ENCODE measurements at places on chromosomes 7 and 10.

DNA sequence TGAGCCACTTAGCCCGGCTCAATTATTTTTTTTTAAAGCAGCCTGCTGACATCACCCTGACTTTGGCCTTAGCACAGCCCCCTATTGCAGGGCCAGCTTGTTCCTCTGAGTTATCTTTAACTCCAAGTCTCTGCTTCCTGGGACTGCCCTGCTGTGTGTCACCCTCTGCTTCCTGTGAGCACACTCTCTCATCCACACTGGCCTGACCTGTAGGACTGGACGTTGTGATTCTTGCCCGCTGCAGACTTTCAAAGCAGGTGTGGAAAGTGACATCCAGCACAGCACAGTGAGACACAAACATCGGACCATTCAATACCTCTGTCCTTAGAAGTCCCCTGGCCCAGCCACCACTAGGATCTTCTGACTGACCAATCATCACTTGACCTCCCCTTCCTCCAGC, 26.4 kb upstream of the HSPA12A start:
- DNase-seq: no peak

DNA sequence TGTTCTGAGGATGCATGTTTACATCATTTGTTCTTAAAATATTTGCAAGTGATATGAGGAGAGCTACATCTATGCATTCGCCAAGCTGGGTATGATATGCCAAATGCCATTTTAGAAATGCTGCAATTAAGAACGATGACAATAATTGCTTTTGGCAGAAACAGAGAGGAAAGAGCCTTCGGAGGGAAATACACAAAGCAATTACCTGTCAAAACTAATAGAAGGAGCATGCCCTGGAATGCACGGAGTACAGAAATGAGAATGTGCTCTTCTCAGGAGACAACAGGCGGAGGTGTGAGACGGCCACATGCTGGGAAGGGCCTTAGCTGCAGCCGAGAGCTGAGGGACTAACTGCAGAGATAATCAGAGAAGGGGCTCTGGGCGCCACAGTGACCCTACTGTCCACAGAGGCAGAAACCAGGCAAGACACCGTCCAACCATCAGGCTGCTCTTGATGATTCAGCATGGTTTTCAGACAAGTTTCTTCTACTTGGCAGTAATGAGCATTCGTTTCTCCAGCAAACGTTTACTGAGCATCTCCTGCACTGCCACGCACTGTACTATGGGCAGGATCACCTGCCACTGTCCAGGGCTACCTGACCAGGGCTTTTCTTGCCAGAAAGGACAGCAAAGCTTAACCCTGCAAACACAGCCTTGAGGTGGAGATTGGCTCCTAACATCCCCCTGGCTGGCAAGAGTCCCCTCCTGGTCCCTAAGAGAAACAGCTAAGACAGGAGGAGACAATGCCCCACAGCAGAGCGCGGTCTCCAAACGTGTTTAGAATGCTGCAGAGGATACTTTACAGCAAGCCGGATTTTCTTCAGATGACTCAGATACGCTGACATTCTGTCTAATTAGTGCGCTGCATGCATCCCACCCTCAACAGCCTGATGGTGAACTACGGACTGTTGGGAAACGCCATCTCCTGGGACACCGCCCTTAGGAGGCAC, 18.1 kb downstream of the VIPR2 start:
- DNase-seq: no peak

DNA sequence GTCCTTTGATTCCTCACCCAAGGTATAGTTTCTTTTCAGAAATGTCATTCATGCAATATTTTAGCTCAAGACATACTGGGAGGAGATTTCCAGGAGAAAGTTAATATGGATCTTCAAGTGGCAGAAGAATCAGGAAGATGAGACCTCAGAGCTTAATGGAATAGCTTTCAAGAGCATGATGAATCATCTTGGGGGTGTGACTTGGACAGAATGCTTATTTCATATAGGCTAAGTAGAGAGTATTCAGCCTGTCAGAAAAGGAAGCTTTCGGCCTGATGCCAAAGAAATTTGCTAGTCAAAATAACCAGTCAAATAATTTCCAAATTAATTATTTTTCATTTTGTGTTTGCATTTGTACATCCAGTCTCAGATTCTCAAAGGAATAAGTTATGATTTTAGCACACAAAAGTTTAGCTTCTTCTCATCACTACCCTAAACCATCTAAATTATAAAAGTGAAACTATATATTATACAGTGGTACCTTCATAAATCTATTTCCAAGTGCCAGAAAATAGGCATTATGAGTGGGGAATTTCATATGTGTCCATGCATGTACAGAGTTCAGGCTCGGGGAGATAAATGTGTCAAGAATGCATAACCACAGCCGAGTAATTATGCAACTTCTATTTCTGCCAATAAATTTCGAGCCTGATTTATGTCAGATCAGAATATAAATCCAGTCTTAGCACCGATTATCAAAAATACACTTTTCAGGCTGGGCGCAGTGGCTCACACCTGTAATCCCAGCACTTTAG, 27.3 kb upstream of the CALD1 start:
- DNase-seq: peak; percentile 70

DNA sequence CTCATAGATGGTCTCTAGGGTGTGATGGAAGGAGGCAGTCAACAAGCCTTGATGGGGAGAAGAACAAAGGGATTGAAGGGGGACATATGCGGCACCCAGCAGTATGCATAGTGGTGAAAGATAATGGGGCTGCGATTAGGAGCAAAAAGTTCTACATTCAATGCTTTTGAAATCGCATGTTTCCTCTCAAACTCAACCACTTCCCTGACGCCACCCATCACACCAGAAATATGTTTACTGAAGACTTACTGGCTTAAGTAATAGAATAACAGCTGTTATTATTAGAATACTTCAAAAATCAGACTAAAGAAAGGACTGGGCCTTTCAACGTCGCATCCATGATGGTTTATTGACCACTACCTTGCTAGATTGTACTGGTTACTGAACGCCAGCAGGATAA, 31.5 kb downstream of the MKRN1 start:
- DNase-seq: no peak

DNA sequence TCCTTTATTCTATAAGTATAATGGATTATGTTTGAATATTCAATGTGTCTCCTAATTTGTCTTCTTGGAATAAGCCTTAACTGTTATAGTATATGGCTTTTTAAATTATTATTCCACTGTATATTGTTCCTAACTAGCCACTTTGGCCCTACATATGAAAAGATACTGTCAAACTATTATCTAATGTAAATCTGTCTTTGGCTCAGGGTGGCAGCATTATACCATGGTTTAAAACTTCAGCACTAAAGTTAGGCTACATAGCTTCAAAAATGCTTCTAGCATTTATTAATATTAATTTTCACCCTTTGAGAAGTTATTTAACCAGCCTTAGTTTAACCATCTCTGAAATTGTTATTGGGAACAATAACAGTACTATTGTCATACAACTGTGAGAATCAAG, 543.1 kb upstream of the MBL2 start:
- DNase-seq: peak; percentile 26

DNA sequence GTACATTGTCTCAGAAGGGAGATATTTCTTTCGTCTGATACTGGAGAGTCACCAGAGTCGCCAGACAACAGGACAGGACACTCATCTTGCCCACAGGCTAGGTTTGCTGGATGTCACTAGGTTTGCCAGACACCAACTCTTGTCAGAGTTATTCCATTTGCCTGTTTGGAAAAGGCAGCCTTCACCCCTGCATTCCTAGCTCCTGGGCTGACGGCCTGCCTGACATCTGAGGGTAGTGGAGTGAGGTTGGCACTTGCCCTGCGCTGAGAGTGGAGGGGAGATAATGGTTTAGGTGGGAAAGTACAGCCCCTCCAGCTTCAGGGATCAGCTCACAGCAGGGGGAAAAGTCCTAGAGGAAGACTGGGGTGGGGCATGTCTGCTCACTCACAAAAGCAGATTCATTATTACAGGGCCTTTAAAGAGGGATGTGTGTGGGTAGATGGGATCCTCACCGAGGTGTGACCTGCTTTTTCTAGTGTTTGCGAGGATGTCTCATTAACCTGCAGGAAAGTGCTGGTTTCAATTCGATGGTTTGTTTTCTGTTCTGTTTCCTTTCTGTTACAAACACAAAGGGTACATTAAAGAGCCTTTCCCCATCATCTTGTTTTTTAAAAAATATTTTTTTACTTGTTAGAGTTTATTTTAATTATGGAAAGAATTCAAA, 79.3 kb upstream of the TNS3 start:
- DNase-seq: no peak

DNA sequence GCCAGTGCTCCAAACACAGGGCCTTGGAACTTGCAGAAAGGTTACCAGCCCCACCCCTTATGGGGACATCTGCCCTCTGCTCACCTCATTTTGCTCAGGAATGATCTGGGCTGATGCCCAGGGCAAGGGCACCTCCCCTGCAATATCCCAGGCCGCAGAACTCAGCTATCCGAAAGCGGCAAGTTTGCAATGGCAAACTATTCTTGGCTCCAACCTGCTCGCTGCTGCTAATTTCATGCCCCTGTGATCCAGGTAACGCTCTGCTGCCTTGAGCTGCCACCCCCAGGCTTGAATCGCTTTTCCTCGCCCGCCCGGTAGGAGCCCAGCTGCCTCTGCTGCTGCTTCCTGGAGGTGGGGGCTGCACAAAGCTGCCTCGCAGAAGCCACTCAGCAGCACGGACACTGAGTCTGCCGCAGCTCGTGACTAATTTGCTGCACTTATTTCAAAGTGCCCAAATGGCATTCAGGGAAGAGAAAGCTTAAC, 18.2 kb downstream of the SLC29A3 start:
- no peak for DNase-seq

DNA sequence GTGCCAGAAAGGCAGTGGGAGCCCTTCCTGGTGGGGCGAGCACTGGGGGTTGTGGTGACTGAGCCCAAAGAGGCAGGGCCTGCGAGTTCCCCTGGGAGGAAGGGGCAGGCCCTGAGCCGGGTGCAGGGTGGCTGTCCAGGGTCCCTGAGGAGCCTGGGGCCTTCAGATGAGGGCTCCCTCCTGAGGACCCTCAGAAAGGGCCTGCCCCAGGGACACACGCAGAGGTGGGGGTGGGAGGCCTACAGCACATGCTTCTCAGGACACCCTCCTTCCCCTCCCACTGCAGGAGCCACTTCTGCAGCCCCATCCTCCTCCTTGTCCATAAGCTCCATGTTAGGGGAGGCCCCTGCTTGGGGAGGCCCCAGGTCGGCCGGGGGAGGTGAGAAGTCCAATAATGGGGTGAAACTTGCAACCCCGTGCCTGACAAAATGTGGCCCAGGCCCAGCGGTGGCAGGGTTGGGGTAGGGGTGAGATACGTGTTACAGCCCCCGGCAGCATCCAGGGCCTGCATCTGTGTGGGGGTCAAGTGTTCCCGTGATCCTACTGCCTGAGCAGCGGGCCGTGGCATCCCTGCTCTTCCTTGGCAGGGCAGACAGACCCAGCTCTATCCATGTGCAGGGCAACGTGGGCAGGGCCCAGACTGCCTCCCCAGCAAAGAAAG, 31.8 kb upstream of the RET start:
- DNase-seq: no peak

- DNase-seq: no peak
These were observed 2.2 kb upstream of the DLX5 start for GRCh38 chr7:97026715-97027426.

- DNase-seq: no peak
These were observed 84.5 kb upstream of the SEMA3C start for GRCh38 chr7:81003326-81003725.

DNA sequence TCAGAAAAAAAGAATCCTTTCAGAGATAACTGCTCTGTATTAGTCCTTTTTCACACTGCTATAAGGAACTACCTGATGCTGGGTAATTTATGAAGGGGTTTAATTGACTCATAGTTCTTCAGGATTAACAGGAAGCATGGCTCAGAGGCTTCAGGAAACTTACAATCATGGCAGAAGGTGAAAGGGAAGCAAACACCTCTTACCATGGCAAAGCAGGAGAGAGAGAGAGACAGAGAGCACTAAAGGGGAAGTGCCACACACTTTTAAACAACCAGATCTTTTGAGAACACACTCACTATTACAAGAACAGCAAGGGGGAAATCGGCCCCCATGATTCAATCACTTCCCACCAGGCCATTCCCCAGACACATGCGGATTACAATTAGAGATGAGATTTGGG, 114.2 kb downstream of the TES start:
- no peak for DNase-seq

- DNase-seq: peak; percentile 44
These were observed 71.7 kb downstream of the MTURN start for GRCh38 chr7:30206491-30206890.

DNA sequence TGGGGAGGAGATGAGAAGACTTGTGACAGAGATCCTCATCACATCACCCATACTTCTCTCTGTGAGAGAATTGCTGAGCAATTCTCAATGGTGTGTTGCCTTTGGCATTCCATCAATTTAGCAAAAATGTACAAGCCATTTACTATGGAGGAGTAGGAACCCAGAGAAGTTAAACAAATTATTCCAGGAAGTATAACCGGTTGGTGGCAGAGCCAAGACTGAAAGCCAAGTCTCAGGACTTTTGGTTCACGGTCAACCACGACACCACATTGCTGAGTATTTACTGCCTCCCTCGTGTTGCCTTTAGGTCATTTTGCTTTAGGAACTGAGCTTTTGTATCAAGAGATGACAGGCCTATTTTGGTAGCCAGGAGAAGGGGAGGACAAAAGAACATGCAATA, 88.0 kb upstream of the ELMO1 start:
- no peak for DNase-seq

DNA sequence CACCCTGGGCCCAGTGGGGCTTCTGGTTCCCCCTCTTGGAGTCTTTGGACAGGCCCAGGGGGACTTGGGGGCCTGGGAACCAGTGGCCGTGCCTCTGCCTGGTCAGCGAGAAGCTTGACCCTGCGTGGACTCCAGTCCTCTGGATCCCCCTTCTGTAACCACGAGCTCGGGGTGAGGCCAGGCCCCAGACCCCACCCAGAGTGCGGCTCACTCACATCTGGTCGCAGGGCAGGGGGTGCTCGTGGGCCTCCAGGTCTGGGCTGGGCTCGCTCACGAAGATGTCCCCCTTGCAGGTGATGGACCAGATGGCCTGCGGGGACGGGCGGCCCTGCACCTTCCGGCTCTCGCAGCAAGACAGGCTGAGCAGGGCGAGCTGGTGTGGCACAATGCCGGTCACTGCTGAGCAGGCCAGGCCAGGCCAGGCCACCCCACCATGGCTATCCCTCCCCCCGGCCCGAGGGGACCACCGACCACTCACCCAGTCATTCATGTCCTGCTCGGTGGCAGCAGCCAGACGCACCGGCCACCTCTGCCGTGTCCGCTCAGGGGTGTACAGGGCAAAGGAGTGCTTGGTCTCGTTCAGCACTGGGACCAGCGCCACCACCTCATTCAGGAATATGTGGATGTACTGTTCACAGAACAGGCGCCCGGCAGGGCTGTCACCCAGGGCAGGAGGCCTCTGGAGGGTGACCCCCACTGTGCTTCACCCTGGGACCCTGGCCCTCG, 19.7 kb downstream of the BHLHA15 start:
- DNase-seq: no peak

DNA sequence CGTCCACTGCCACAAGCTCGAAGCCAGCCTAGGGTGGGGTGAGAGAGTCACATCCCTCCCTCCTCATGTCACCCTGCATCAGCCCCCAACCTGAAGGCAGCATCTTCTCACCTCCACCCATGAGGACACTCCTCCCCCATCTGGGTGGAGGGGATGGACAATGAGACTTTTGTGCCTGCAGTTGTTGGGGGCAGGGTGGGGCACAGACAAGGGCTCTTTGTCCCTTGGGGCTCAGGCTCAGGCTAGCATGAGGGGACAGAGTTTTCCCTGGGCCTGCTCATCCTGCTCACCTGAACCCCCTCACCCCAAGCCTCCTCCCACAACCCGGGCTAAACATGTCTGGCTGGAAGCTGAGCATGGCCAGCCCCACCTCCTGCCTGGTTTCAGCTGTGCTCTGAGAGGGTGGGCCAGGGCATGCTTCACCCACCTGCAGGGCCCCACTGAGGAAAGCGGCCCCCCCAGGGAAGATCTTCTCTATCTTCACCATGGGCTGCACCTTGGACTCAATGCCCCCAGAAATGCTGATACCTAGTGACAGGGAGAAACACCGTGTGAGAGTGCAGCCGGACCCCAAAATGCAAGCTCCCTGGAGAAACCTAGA, 9.3 kb downstream of the LZTS2 start:
- no peak for DNase-seq
